Activated B cell treated with CpG ODN at 0.5 μM for 24 hours (primary cell): ENCODE measurements at places on chromosomes 13 and 19. TPM values are rescaled to one million over a fixed set of nuclear protein-coding genes. Genes with fewer than 3 reads are reported as not detected.

- no peak overlapping the region for H3K4me3 ChIP-seq
- no peaks in the 10 kb centered on the region for H3K36me3 ChIP-seq
- no peaks in the 10 kb centered on the region for H3K27me3 ChIP-seq
- H3K27ac ChIP-seq: no peak overlapping the region
- H3K4me1 ChIP-seq: no peaks in the 10 kb centered on the region
Measured at GRCh38 chr13:90084684-90085290, 1262.7 kb upstream of the MIR17HG start.

ARL11 gene
- 9.5 and 10.7 TPM in 2 replicates for total RNA-seq

DNA sequence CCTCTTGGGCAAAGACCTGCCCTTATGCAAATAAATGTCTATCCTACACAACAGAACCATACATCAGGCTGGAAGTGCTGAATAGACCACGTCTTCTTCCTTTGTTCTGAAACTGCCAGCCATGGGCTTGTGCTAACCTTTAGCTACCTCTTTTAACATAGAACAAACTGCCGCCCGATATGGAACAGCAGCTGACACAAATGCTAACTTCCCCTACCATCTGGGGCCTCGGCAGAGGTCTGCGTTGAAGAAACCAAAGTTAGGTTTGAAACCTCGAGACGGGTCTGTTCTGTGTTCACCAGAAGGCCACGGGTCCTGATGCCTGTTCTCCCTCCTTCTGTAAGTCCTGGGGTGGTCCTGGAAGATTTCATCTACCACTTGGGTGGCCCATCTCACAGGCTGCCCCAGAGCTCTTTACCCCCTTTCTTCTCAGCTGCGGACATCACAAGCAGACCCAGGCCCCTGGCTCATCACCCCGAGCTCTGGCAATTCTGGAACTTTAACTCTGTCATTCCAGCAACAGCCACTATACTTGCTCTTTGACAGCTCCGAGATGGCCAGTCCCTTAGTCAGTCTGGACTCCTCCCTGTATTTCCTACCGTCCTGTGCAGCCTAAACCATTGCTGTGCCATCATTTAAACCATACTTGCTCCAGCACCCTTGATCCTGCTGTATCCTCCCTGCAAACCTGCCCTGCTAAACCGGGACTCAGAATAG is 146.7 kb downstream of the USP12 start:
- H3K27me3 ChIP-seq: no peaks in the 10 kb centered on the region
- H3K4me3 ChIP-seq: no peak overlapping the region
- peaks cover 16% of the 10 kb centered on the region for H3K4me1 ChIP-seq
- no peak for DNase-seq
- no peak overlapping the region for H3K27ac ChIP-seq

DNA sequence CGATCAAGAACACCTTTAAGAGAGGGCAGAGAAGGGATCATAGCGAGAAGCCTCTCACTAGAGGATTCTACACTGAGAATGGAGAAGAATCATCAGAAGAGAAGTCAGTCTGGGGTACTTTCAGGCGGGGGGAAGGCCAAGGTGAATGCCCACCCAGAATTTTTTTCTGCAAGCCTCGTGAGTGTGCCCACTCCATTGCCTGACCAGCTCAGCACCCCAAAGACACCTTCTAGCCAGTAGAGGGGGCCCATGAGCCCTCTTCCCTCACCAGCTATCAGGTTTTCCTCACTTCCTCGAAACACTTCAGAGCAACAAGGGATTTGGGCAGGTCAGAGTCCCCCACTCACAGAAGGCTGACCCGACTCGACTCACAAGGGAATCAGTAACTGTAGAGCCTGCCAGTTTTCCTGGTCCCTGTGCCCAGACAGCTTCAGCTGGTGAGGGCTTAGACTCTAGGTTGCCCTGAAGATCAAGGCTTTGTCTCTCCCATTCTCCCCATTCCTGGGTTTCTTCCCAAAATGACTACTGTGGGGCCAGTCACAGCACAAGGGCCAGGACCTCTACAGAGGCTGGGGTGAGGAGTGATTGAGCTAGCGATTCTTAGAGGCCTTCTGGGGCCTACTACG is 18.4 kb downstream of the NLRP13 start:
- no peak overlapping the region for H3K4me3 ChIP-seq
- no peak overlapping the region for H3K27ac ChIP-seq
- no peak for DNase-seq
- H3K4me1 ChIP-seq: no peaks in the 10 kb centered on the region
- H3K27me3 ChIP-seq: peaks cover 3% of the 10 kb centered on the region
- no peaks in the 10 kb centered on the region for H3K36me3 ChIP-seq

DNA sequence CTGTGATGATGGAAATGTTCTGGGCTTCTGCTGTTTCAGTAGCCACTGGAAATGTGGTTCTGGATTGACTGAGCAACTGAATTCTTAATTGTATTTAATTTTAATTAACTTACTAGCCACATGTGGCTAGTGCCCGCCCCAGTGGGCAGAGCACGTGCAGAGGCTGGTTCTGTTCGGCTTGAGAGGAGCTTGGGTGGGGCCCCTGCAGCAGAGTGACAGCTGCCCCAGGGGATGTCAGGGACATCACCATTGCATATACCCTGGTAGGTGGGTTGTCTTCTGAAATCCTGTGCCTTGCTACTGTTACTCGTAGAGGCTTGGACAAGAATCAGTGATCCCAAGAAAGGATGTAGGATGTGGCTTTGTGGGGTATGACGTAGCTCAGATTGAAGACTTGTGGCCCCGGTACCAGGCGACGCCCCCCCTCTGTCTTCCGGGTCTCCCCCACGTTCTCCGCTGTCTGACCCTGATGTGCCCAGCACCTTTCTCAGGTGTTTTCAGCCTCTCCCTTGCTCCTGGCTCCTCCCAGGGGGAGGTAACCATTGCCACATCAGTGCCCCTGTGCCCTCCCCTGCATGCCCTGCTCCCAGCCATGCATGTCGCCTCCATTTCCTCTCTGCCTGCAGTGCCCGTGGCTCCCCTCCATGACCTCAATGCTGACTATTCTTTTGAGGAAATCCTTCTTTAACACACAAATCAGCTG is 102.6 kb upstream of the RNF113B start:
- H3K27me3 ChIP-seq: no peaks in the 10 kb centered on the region
- peaks cover 12% of the 10 kb centered on the region for H3K4me1 ChIP-seq
- H3K4me3 ChIP-seq: peak overlapping the region; percentile 69
- no peaks in the 10 kb centered on the region for H3K36me3 ChIP-seq
- DNase-seq: no peak
- no peak overlapping the region for H3K27ac ChIP-seq

- no peak overlapping the region for H3K4me3 ChIP-seq
- H3K36me3 ChIP-seq: no peaks in the 10 kb centered on the region
- H3K4me1 ChIP-seq: no peaks in the 10 kb centered on the region
- no peaks in the 10 kb centered on the region for H3K27me3 ChIP-seq
- no peak overlapping the region for H3K27ac ChIP-seq
- no peak for DNase-seq
Measured at GRCh38 chr19:36252047-36252446, 37.1 kb downstream of the ZNF146 start.

GRCh38 chr13:76929320-76929719 is 19.0 kb upstream of the ACOD1 start:
- H3K4me1 ChIP-seq: no peaks in the 10 kb centered on the region
- DNase-seq: no peak
- H3K27me3 ChIP-seq: peaks cover 11% of the 10 kb centered on the region

- no peak for DNase-seq
- peaks cover 13% of the 10 kb centered on the region for H3K36me3 ChIP-seq
- peaks cover 66% of the 10 kb centered on the region for H3K4me1 ChIP-seq
- H3K4me3 ChIP-seq: peak overlapping the region; percentile 38
Measured at GRCh38 chr19:41537789-41538188, 38.2 kb upstream of the CEACAM21 start.

DNA sequence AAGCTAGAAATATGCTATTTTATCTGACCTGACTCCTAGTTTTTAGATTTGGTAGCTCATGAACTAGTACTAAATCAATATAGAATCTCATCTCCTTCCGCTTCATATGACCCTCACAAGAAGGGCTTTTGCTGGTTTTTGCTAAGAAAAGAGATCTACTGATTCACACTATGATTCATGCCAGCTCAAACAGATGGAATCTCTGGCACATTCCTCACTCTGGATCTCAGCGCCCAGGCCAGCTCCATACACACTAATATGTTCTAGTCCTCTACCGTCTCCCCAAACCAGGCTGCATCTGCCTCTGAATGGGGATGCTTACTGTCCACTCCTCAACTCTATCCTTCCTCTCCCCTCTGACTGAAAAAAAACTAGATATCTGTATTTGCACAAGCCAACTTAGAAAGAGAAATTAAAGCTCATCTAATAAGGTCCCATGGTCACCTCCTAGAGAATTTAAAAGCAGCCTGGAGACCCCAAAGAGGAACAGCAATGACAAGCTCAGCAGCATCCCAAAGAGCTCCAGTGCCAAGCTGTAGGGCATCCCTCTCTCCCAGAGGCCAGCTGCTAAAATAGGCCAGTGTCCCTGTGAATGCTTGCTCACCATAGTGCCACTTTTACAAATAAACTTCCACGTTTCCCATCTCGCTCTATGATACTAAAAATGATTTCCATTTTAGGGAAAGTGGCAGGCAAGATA is 74.9 kb downstream of the LHFPL6 start:
- no peak overlapping the region for H3K27ac ChIP-seq
- DNase-seq: no peak
- no peaks in the 10 kb centered on the region for H3K27me3 ChIP-seq
- H3K36me3 ChIP-seq: no peaks in the 10 kb centered on the region
- no peaks in the 10 kb centered on the region for H3K4me1 ChIP-seq

GRCh38 chr13:110653271-110653670 is 37.9 kb downstream of the NAXD start:
- peak overlapping the region; percentile 78 for H3K27ac ChIP-seq
- no peak for DNase-seq
- H3K36me3 ChIP-seq: peaks cover 53% of the 10 kb centered on the region
- peak overlapping the region; percentile 58 for H3K4me3 ChIP-seq
- no peaks in the 10 kb centered on the region for H3K27me3 ChIP-seq

GRCh38 chr13:110981379-110981778 is 66.5 kb upstream of the ANKRD10 start:
- H3K27me3 ChIP-seq: peaks cover 26% of the 10 kb centered on the region
- no peak for DNase-seq
- no peak overlapping the region for H3K27ac ChIP-seq
- H3K4me1 ChIP-seq: no peaks in the 10 kb centered on the region
- no peaks in the 10 kb centered on the region for H3K36me3 ChIP-seq

- H3K4me3 ChIP-seq: no peak overlapping the region
- H3K36me3 ChIP-seq: no peaks in the 10 kb centered on the region
- no peak overlapping the region for H3K27ac ChIP-seq
- H3K27me3 ChIP-seq: peaks cover 30% of the 10 kb centered on the region
- H3K4me1 ChIP-seq: peaks cover 2% of the 10 kb centered on the region
Measured at GRCh38 chr19:45321848-45322247, 827 bp downstream of the CKM start.

PNMA8B gene
- total RNA-seq: 0.04 TPM in 1 of 2 replicates, not detected in the other
